ENCODE measurements at places on chromosomes 7 and 10.

- no peak overlapping the region for H3K4me3 ChIP-seq
- no peak for DNase-seq
- peaks cover 10% of the 10 kb centered on the region for H3K4me1 ChIP-seq
- H3K36me3 ChIP-seq: no peaks in the 10 kb centered on the region
- peaks cover 89% of the 10 kb centered on the region for H3K27me3 ChIP-seq
- no peak overlapping the region for H3K27ac ChIP-seq
Observed at GRCh38 chr7:19114551-19114855, 2.9 kb downstream of the TWIST1 start.

- no peak overlapping the region for H3K27ac ChIP-seq
- peak; percentile 39 for DNase-seq
- H3K27me3 ChIP-seq: peaks cover 19% of the 10 kb centered on the region
- peaks cover 21% of the 10 kb centered on the region for H3K36me3 ChIP-seq
- peaks cover 21% of the 10 kb centered on the region for H3K4me1 ChIP-seq
Observed at GRCh38 chr10:75403939-75404814, 2.6 kb upstream of the ZNF503 start.

DNA sequence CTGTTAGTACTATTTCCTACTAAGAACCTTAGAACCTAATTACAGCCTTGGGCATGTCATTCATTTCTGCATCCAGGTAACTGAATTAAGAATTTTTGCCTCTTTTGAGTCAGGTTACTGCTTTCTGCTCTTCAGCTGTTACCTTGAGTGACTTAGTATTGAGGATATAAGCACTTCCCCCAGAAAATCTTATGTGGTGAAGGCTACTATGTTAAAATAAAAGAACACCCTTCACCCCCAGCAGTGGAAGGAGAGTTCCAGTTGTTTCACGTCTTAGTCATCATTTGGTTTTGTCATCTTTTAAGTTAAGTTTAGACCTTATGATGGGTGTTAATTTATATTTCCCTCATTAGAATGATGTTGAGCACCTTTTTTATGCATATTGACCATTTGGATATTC, 82.8 kb downstream of the GLCCI1 start:
- H3K4me3 ChIP-seq: no peak overlapping the region
- H3K4me1 ChIP-seq: no peaks in the 10 kb centered on the region
- H3K27me3 ChIP-seq: no peaks in the 10 kb centered on the region

GRCh38 chr7:65438598-65438997, 64.9 kb downstream of the ZNF92 start:
- H3K4me3 ChIP-seq: no peak overlapping the region
- no peaks in the 10 kb centered on the region for H3K4me1 ChIP-seq
- H3K27ac ChIP-seq: no peak overlapping the region
- no peaks in the 10 kb centered on the region for H3K36me3 ChIP-seq
- no peaks in the 10 kb centered on the region for H3K27me3 ChIP-seq

DNA sequence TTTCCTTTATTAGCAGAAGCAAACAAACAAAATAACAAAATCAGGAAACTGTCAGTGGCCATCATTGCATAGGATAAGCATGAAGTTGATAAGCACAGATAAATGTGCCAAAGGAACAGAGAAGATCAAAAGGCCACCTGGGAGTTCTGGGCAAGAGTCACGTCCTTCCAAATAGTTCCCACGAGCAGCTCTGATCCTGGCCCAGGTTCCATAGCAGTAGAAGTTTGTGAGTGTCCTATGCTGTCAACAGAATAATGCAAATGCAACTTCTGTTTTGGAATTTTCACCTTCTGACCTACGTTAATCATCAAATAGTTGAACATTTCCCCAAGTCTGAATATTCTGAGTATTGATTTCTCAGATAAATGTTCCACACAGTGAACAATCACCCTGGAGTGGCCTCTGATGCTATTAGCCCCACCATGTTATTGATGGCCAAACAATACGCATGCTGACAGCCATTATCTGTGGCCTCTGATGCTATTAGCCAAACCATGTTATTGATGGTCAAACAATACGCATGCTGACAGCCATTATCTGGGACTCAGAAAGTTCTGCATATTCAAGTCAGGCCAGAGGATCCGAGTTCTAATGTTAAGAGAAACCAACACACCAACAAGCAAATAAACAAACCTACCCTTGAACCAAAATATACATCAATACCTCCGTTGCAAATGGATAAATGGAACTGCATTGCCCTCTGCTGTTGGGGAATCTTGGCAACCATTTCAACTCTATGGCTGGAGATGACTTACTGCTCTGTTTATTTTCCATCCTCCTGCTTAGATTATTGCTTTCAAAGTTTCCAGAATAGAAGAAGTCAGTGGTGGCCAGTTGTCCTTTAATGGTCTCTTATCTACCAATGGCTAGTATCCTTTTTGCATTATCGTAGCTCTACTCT, 63.3 kb downstream of the MRC1 start:
- no peaks in the 10 kb centered on the region for H3K27me3 ChIP-seq
- no peaks in the 10 kb centered on the region for H3K36me3 ChIP-seq

DNA sequence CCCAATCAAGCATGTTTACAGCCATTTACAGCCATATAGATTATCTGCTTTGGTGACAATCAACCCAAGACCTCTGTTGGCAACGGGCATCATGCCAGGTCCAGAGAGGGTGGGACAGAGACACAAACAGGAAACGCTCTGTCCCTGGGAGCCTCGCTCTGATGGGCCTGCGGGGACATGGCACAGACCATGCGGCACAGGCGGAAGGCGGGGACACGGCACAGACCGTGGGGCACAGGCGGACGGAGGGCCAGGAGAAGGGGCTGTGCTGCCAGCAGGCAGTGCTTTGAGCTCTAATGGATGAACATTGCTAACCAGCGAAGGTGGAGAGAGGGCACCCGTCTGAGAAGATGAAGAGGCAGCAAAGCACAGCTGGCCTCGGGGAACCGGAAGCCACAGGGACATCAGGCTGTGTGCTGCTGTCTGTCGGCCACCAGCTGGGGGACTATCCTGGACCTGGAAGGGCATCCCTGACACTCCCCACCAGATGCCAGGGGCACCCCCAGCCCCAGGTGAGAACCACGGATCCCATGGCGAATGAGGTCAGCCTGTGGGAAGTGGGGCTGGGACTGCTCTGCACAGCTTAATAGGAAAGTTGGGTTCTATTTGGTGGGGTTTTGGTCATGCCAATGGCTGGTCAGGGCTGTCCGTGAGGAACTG, 61.0 kb downstream of the DIP2C start:
- peaks cover 35% of the 10 kb centered on the region for H3K4me1 ChIP-seq
- no peaks in the 10 kb centered on the region for H3K27me3 ChIP-seq
- no peak overlapping the region for H3K4me3 ChIP-seq
- DNase-seq: no peak
- peaks cover 28% of the 10 kb centered on the region for H3K36me3 ChIP-seq

DNA sequence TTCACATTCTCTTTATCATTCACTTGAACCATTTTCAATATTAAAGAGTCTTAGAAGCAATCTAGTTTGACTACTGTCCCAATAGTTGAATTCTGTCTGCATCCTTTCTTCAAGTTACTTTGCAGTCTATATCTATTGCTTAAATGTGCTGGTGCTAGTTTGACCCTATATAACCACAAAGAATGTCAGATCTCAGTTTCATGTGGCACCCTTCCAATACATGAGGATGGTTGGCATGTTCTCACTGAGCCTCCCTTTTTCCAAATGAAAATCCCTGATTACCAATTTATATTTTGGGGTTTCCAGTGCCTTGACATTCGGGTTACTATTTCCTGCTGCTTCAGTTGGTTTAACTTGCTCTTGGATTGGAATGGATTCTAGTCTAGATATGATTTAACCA, 292.7 kb downstream of the EXOC4 start:
- H3K27ac ChIP-seq: no peak overlapping the region
- H3K4me1 ChIP-seq: no peaks in the 10 kb centered on the region
- DNase-seq: no peak

- H3K27me3 ChIP-seq: no peaks in the 10 kb centered on the region
- no peak overlapping the region for H3K4me3 ChIP-seq
- H3K27ac ChIP-seq: no peak overlapping the region
- H3K4me1 ChIP-seq: no peaks in the 10 kb centered on the region
- no peak for DNase-seq
Observed at GRCh38 chr7:40483630-40484029, 348.8 kb downstream of the SUGCT start.

DNA sequence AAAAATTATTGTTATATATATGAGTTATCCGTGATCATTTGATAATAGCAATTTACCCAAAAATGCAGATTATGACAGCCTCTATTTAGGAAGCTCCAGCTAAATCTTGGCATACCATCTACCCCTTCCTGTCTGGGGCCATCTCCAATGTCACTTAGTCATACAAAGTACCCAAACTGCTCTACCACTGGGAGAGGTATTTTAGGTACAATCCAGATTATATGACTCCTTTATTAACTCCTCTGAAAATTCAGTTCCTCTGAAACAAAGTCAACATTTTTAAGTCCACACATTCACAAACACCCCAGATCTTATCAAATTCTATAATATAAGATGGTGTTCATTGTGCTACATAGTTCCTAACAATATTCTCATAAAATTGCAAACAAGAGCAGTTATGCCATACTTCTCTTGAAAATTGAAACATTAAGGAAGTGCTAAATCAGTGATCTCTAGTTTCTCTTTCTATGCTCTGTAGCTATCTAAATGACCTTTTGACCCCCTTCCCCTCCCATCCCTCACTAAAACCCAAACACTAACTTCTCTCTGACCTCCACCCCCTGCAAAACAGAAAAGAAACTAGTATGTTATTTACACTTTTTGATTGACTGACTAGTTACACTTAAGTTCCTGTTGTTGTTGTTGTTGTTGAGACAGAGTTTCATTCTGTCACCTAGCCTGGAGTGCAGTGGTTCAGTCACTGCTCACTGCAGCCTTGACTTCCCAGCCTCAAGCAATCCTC, 16.4 kb downstream of the HOXA1 start:
- H3K4me1 ChIP-seq: no peaks in the 10 kb centered on the region
- no peaks in the 10 kb centered on the region for H3K36me3 ChIP-seq
- no peak overlapping the region for H3K4me3 ChIP-seq
- H3K27ac ChIP-seq: no peak overlapping the region
- no peaks in the 10 kb centered on the region for H3K27me3 ChIP-seq

DNA sequence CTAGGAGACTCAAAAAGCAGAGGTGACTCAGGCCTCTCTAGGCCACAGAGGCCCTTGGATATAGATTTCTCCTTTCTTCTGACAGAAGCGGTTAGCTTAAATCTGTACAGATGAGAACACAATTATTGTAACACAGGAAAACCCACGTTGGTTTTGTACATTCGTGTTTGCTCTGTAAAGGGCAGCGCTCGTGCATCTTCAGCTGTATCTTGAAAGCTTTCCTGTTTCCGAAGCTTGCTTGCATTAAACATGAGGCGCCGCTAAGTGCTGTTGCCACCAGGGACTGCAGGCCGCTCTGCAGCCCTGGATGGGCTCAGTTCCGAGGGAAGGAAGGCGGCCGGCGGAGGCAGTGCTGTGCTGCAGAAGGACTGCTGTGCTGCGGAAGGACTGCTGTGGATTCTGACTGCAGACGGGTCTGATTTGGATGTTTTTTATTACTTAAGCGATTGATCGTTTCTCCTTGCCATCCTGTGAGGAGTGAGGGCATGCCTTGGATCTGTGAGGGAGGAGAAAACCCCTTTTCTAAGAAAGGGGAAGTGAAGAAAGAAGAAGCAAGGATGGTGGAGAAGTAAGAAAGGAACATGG, 53.3 kb downstream of the FHIP2A start:
- H3K36me3 ChIP-seq: no peaks in the 10 kb centered on the region
- no peaks in the 10 kb centered on the region for H3K4me1 ChIP-seq
- H3K27me3 ChIP-seq: no peaks in the 10 kb centered on the region
- H3K4me3 ChIP-seq: no peak overlapping the region

GRCh38 chr7:103632005-103632639, 186.1 kb upstream of the SLC26A5 start:
- no peaks in the 10 kb centered on the region for H3K27me3 ChIP-seq
- H3K4me1 ChIP-seq: no peaks in the 10 kb centered on the region
- no peak for DNase-seq
- no peak overlapping the region for H3K27ac ChIP-seq
- H3K4me3 ChIP-seq: no peak overlapping the region

GRCh38 chr10:101228153-101228965, 904 bp downstream of the LBX1 start:
- no peak for DNase-seq
- H3K36me3 ChIP-seq: no peaks in the 10 kb centered on the region
- H3K27ac ChIP-seq: no peak overlapping the region
- H3K4me3 ChIP-seq: no peak overlapping the region
- peaks cover 100% of the 10 kb centered on the region for H3K27me3 ChIP-seq

- H3K36me3 ChIP-seq: no peaks in the 10 kb centered on the region
- H3K4me1 ChIP-seq: no peaks in the 10 kb centered on the region
- H3K27me3 ChIP-seq: no peaks in the 10 kb centered on the region
- no peak overlapping the region for H3K27ac ChIP-seq
Observed at GRCh38 chr10:17781856-17782255, 27.3 kb upstream of the MRC1 start.

GRCh38 chr10:44993922-44994751, 6.6 kb upstream of the ZNF22 start:
- DNase-seq: no peak
- H3K4me1 ChIP-seq: peaks cover 15% of the 10 kb centered on the region
- H3K27ac ChIP-seq: no peak overlapping the region
- no peak overlapping the region for H3K4me3 ChIP-seq
- H3K36me3 ChIP-seq: no peaks in the 10 kb centered on the region

DNA sequence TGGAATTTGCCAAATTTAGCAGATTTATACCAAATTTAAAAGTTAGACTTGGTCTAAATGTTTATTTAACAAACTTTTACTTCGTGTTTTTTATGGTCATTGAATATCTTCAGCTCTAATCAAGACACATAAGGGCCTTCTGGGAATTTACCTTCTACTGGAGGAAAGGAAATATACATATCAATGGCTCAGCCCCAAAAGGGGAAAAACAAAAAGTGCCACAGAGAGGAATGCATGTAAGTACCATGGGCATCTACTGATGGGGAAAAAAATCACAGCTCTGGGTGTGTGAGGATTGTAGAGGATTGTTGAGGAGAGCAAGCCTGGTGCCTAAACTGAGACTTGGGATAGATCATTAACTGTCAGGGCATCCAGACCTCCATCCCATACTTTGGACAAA, 260.3 kb downstream of the SORCS1 start:
- no peaks in the 10 kb centered on the region for H3K36me3 ChIP-seq
- H3K4me1 ChIP-seq: peaks cover 6% of the 10 kb centered on the region
- no peak for DNase-seq
- H3K27ac ChIP-seq: no peak overlapping the region
- no peaks in the 10 kb centered on the region for H3K27me3 ChIP-seq

GRCh38 chr7:146548816-146549215, 432.2 kb downstream of the CNTNAP2 start:
- H3K4me1 ChIP-seq: no peaks in the 10 kb centered on the region
- H3K27ac ChIP-seq: no peak overlapping the region
- no peak overlapping the region for H3K4me3 ChIP-seq
- DNase-seq: no peak

- H3K4me3 ChIP-seq: no peak overlapping the region
- H3K27ac ChIP-seq: no peak overlapping the region
- no peaks in the 10 kb centered on the region for H3K36me3 ChIP-seq
- H3K4me1 ChIP-seq: no peaks in the 10 kb centered on the region
Observed at GRCh38 chr7:24241206-24241605, 42.8 kb upstream of the NPY start.

GRCh38 chr10:61752111-61753011, 89.6 kb downstream of the CABCOCO1 start:
- no peak overlapping the region for H3K4me3 ChIP-seq
- no peaks in the 10 kb centered on the region for H3K27me3 ChIP-seq
- H3K4me1 ChIP-seq: no peaks in the 10 kb centered on the region
- DNase-seq: no peak
- no peaks in the 10 kb centered on the region for H3K36me3 ChIP-seq

- peak within 1 kb of the TSS; percentile 93 for H3K4me3 ChIP-seq
- peaks cover 10% of the 10 kb centered on the region for H3K36me3 ChIP-seq
- peak within 1 kb of the TSS; percentile 99 for H3K27ac ChIP-seq
- peak; percentile 93 for DNase-seq
- peaks cover 98% of the 10 kb centered on the region for H3K27me3 ChIP-seq
Observed at GRCh38 chr7:20786779-20787659, at the start of gene SP8. Gene SP8, minus strand, starts transcription at chr7:20786886. Its CDS starts 88 bp downstream, at chr7:20786798.

All from neuronal stem cell (in vitro differentiated cells).